ENCODE measurements at places on chromosomes 1 and 21. TPM values are rescaled to one million over a fixed set of nuclear protein-coding genes. Genes with fewer than 3 reads are reported as not detected.

ADGRL4 gene
- 37.1 TPM for total RNA-seq

GJA8 gene
- total RNA-seq: not detected

- peak; percentile 28 for DNase-seq
Observed at GRCh38 chr1:119713039-119713748, 1.5 kb downstream of the PHGDH start.

DNA sequence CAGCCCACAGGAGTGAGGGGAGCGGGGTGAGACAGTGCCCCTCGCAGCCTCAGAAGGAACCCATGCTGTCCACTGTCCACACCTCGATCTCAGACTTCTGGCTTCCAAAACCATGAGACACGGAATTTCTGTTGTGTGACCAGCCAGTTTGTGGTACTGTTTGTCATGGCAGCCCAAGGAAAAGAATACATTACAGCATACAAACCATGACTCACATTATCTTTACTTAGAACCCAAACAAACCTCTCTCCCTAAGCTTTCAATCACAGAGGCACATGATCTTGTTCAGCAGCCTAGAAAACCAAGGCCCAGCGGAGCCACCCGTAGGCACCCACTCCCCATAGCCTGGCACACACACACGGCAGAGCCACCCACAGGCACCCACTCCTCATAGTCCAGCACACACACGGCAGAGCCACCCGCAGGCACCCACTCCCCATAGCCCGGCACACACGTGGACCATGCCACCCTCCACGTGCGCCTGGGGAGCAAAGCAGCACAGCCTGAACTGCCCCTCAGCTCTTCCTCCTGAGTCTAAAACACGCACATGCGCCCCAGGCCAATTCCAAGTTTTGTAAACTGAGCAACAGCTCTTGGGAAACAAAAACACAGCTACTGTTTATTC lies 458 bp upstream of the KRTAP10-4 start:
- no peak for DNase-seq

BEST4 gene
- total RNA-seq: not detected

DNA sequence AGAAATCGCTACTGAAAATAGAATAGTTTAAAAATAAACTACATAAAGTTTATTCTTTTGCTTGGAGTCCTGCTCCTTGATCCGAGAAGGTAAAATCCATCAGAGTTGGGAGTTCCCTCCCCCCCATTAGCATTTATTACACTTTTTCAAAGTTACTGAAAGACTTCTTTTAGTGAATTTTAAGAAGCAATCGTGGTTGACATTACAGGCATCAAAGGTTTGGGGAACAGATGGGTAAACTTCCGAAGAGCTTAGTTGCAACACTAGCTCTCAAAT lies 31.0 kb upstream of the NFIA start:
- DNase-seq: no peak

GRCh38 chr21:42403611-42404231 lies at the start of gene UBASH3A:
Gene UBASH3A (plus strand): TSS chr21:42403902. CDS start chr21:42403946, 44 bp downstream.
- DNase-seq: no peak

TCHHL1 gene
- not detected for total RNA-seq

GRCh38 chr1:93322349-93322748 lies 23.4 kb upstream of the DR1 start:
- no peak for DNase-seq

- DNase-seq: no peak
Observed at GRCh38 chr1:229368347-229368746, 25.5 kb upstream of the CCSAP start.

DNA sequence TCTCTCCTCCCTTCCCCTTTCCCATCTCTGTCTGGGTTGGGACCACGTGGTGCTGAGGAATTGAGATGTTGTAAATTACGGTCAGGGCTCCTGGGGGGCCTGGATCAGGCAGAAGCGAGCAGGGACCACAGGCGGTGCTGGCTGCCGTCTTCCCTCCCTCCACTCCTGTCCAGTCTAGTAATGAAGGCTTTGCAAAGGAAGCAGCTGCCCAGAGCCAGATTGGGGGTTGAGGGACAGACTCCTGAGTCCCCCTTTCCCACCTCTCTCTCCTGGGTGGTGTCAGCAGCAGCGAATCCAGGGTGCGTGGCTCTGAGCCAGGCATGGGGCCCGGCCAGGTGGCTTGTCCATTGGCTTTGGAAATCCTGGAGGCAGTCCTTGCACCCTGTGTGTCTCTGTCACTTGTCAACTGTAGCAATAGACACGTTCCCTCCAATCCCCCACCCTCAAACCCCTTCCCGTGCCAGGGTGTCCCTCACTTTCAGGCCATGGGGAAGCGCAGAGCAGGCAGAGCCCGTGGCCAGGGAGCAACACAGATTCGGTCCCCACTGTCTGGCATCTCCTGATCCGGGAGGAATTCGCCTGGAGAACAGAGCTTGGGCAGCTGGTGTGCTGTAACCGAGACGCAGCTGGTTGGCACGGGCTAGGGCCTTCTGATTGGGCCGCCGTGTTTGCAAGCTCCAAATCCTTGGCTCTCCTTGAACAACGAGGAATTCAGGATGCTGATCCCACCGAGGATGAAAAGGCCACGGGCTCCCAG lies 64.8 kb upstream of the WNT4 start:
- DNase-seq: no peak

- no peak for DNase-seq
Observed at GRCh38 chr1:196115646-196116045, 492.6 kb downstream of the KCNT2 start.

- DNase-seq: no peak
Observed at GRCh38 chr1:28156821-28157220, 19.7 kb downstream of the PTAFR start.

- DNase-seq: no peak
Observed at GRCh38 chr1:9596415-9597123, 7.9 kb downstream of the TMEM201 start.

DNA sequence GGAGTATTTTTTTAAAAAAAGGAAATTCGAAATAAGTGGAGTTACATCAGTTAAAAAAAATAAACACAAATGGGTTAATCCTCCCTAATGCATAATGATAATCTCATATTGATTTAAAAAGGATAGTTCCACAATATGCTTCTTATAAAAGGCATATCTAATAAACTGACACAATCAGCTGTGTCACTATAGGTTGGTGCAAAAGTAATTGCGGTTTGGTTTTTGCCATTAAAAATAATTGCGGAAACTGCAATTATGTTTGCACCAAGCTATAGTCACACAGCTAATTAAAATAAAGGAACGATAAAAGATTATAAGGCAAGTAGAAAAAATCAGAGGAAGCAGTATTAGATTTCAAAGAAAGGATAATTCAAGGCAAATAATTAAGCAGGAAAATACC lies 21.0 kb upstream of the IFI44L start:
- DNase-seq: no peak

GRCh38 chr1:114986286-114986685 lies 43.3 kb upstream of the TSHB start:
- DNase-seq: no peak

DNA sequence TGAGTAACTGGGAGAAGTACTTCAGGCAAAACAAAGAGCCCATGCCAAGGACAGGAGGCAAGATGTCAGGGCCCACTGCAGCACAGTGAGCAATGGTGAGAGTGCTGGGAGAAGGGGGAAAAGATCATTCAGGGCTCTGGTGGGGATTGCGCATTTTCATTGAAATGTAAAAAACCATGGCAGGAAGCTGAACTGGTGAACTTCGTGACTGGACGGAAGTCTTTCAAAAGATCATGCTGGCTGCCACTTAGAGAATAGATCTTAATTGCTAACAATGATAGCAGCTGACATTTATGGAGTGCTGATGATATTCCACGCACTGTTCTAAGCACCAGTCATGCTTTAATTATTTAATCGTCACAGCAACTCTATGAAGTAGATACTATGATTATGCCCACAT lies 107.0 kb downstream of the TGFBR3 start:
- peak; percentile 8 for DNase-seq

KIF26B gene
- 17.4 TPM for total RNA-seq

DNA sequence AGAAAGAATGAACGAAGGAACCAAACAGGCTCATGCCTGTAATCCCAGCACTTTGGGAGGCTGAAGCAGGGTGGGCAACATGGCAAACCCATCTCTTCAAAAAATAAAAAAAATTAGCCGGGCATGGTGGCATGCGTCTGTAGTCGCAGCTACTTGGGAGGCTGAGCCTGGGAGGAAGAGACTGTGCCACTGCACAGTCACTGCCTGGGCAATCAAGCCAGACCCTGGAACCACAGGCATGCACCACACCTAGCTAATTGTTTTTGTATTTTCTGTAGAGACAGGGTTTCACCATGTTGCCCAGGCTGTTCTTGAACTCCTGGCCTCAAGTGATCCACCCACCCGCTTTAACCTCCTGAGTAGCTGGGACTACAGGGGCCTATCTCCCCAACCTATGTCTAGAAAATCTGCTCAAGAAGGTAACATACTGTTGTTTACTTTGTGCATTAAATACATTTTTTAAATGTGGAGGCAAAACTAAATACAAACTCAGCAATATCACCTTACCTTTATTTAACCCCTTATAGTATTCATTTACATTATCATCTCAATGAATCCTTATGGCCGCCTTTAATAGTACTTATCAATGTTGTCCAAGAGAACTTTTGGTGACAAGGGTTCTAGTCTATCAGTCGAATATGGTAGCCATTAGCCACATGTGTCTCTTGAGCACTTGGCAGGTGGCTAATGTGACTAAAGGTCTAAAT lies 2.7 kb downstream of the KHDC4 start:
- no peak for DNase-seq

DNA sequence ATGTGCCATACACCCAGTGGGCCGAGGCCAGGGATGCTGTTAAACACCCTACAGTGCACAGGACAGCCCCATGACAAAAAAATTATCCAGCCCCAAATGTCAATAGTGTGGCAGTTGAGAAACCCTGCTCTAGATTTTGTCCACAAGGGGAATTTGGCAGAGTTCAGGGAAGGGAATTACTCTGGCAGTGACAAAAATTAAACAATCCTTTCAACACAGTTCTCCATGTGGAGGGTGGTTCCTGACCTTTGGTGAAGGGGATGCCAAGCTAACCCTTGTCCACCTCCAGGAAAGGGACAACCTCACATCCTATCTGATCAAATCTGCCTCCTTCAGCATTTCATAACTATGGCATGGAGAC lies 28.4 kb upstream of the CD84 start:
- no peak for DNase-seq

GJC2 gene
- 25.8 TPM for total RNA-seq

GRCh38 chr1:47561523-47562007 lies 123.7 kb downstream of the FOXD2 start:
- no peak for DNase-seq

PTGS2 gene
- 2.0 TPM for total RNA-seq

- no peak for DNase-seq
Observed at GRCh38 chr1:198716051-198716450, 77.2 kb downstream of the PTPRC start.

DNA sequence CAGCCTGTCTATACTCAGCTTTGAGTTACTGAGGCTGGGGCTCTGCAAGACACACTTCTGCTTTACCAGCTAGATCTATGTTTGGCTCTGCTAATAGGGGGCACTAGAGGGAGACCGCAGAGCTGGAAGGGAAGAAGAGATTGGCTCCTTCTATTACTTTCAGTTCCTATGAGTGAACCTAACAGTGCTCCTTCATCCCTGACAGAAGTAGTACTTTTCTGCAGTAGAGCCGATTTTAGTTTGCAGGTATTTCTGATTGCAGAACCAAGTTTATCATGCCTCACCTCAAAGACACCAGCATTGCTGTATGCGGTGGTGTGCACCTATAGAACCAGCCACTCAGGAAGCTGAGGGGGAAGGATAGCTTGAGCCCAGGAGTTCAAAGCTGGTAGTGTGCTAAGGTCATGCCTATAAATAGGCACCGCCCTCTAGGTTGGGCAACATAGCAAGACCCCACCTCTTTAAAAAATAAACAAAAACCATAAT lies 5.7 kb upstream of the ZDHHC18 start:
- DNase-seq: no peak

- DNase-seq: peak; percentile 43
Observed at GRCh38 chr1:201042779-201043461, 19.4 kb upstream of the KIF21B start.

- DNase-seq: no peak
Observed at GRCh38 chr1:173433751-173434326, 43.3 kb upstream of the PRDX6 start.

GRCh38 chr1:197674286-197674685 lies 101.0 kb downstream of the DENND1B start:
- no peak for DNase-seq

- peak; percentile 92 for DNase-seq
Observed at GRCh38 chr1:10824821-10825540, 28.5 kb upstream of the CASZ1 start.

Measured in uterus (tissue), 4 donors.